Endothelial cell of umbilical vein (primary cell): ENCODE measurements at places on chromosomes 3 and 15. TPM values are rescaled to one million over a fixed set of nuclear protein-coding genes. Genes with fewer than 3 reads are reported as not detected.

The IMPG2 gene
- total RNA-seq: 0.71 and 0.76 TPM in 2 replicates

The TF gene
- 0.21 and 0.69 TPM in 2 replicates for total RNA-seq

The CFAP100 gene
- not detected in 2 replicates for total RNA-seq

GRCh38 chr3:106302451-106303221, 433.8 kb upstream of the CBLB start:
- DNase-seq: no peak

GRCh38 chr15:31435261-31435911, 108.8 kb downstream of the KLF13 start:
- DNase-seq: peak; percentile 54

DNA sequence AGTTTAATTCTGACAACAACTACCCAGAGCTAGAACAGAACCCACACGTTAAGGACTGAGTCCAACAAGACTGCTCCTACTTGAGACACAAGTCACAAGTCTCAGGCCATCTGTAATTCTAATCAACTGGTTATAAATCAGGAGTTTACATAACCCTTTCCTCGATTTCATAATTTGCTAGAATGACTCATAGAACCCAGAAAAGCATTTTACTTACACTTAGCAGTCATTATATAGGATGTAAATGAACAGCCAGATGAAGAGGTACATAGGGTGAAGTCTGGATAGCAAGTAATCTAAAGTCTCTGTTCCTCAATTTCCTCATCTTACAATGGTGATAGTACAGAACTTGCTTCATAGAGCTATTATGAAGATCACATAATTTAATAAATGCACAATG, 1018.2 kb downstream of the DIPK2A start:
- DNase-seq: no peak

- DNase-seq: no peak
Observed at GRCh38 chr3:46348823-46349482, 5.0 kb upstream of the CCR2 start.

GRCh38 chr3:65714134-65714533, 324.6 kb downstream of the MAGI1 start:
- DNase-seq: no peak
